Activated B cell treated with CpG ODN at 0.5 μM for 24 hours (primary cell): ENCODE measurements at places on chromosomes 13 and 19.

DNA sequence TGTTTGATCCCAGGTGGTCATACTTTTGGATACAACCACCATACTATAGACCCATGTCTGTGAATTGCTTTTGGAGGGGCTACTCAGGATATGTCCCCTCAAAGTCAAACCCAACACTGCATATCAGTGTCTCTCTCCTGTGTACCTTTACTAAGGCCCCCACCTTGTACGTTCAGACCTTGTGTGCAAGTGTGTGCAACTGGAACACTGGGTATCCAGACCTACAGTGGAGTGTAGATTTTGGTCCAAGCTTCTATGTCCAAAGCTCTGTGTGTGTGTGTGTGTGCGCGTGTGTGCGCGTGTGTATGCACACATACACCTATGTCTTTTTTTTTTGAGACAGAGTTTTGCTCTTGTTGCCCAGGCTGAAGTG, 18.0 kb downstream of the KLK2 start:
- DNase-seq = no peak

DNA sequence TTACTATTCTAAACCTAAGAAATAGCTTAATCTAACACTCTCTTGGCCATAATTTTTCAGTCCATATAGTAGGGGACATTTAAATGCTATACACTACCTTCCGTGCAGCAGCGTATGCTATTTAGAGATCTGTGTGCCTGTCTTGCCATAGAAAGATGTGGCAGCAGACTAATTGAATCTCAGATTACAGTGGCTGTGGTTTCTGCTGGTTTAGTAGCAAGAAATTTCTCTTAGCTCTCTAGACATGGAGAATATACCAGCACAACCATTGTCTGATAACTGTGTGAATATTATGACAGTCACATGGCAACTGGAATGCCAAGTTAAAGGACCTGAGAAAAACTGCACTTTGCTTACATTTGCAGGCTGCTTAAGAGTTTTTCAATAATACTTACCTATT, 672.4 kb upstream of the MIR17HG start:
- no peak for DNase-seq

- DNase-seq = no peak
Observed at GRCh38 chr19:16375157-16375935, 50.7 kb downstream of the KLF2 start.

- no peak for DNase-seq
Observed at GRCh38 chr19:6070720-6071485, 39.4 kb downstream of the RFX2 start.

GRCh38 chr13:77460195-77460594, 75.3 kb upstream of the SCEL start:
- DNase-seq = no peak

DNA sequence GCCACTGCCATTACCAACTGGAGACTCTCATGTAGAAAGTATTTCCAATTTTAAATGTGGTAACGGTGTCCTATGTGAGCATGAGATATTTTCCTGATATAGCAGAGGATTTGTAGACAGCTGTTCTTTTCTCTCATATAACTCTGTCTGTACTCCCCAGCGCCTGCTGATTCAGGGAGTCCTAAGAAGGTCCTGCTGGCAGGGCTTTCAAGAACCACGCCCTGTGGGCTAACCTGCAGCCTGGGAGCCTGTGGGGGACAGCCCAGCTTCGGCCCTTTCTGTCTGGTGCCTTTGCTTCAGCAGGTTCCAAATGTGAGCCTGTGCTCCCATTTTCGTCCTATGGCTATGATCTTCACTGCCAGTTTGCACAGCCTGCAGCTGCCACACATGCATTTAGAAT, 316.8 kb downstream of the ATP8A2 start:
- DNase-seq = no peak

DNA sequence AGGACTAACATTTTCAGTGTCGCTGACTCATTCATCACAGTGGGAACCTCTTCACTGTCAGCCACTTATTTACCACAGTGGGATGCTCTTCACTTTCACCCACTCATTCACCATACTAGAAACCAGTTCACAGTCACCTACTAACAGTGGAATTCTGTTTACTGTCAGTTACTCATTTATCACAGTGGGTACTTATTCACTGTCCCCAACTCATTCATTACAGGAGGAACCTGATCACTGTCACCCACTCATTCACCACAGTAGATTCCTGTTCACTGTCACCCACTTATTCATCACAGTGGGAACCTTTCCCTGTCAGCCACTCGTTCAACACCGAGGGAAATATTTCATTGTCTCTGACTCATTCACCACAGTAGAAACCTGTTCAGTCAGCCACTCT, 10.1 kb upstream of the ZNF85 start:
- DNase-seq = no peak

GRCh38 chr13:21998279-21998990, 327.6 kb downstream of the FGF9 start:
- no peak for DNase-seq

- no peak for DNase-seq
Observed at GRCh38 chr13:28251466-28251865, 113.1 kb downstream of the PAN3 start.

DNA sequence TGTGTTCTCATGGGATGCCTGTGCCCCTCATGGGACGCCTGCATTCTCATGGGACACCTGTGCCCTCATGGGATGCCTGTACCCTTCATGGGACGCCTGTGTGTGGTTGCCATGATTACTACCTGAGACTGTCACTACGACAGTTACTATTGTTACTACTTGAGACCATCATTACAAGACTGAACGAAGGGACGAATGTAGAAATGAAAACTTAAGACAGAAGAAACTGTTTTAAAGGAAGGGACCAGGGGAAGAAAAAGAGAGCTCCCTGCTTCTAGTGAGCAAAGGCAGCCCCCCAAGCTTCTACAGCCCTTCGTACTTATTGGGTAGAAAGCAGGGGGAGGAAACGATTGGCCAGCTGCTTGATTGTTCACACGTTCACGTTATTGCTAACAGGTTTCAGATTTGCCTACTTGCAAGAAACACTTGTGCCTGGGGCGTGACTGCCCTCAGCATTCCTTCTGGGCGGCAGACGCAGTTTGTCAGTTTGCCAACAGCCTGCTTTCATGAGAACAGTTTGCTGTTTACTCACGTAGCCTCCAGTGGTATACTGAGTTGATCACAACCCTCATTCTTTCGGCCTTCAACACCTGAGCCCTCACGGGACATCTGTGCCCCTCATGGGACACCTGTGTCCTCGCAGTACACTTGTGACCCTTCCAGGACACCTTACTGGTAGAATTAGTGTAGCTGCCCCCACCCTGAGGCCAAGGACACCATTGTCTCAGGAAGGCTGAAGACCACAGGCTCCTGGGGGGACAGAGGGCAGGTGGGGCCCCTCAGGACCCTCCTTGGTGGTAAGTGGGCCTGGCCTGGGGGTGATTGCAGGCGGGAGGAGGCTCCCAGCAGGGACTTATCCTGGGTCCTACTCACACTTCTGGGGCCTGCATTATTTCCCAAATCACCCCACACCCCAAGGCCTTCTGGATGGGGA, 2.5 kb upstream of the S1PR4 start:
- DNase-seq = no peak

DNA sequence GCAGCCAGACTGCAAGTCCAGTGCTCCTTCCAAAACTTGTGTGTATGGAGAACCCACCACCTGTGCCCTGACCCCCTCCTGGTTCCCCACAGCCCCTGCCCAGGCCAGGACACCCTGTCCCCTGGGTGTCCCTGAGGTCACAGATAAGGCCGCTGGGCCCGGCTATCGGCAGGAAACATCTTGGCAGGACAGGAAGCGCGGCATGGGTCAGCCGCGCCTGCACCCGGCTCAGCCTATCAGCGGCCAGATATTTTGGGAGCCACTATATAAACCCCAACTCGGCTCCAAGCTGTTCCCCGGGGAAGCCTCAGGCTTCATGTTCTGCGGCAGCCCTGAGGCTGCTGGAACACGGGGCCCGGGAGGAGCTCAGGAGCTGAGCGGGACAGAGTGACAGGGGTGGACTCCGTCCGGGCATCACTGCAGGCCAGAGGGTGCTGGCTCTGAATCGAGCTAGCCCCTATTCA, 60.8 kb downstream of the AP1M1 start:
- DNase-seq = no peak

DNA sequence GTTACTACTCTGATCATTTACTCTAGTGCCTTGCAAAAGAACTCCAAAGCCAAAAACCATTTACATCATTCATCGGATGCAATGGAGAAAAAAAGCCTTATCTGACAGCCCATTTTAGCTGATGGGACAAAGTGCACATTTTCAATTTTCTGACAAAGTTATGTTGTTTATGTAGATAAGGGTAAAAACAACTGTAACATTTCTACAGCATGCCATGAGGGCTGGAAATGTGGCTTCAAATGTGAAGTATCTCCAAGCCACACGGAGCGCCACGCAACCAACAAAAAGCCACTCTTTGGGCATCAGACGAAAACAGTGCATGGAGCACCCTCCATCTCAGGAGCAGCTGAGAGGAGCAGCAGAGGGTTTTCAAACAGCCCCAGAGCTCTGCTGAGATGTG, 364.6 kb upstream of the ZNF507 start:
- no peak for DNase-seq

- DNase-seq = no peak
Observed at GRCh38 chr13:21361706-21362105, 97.4 kb downstream of the ZDHHC20 start.

DNA sequence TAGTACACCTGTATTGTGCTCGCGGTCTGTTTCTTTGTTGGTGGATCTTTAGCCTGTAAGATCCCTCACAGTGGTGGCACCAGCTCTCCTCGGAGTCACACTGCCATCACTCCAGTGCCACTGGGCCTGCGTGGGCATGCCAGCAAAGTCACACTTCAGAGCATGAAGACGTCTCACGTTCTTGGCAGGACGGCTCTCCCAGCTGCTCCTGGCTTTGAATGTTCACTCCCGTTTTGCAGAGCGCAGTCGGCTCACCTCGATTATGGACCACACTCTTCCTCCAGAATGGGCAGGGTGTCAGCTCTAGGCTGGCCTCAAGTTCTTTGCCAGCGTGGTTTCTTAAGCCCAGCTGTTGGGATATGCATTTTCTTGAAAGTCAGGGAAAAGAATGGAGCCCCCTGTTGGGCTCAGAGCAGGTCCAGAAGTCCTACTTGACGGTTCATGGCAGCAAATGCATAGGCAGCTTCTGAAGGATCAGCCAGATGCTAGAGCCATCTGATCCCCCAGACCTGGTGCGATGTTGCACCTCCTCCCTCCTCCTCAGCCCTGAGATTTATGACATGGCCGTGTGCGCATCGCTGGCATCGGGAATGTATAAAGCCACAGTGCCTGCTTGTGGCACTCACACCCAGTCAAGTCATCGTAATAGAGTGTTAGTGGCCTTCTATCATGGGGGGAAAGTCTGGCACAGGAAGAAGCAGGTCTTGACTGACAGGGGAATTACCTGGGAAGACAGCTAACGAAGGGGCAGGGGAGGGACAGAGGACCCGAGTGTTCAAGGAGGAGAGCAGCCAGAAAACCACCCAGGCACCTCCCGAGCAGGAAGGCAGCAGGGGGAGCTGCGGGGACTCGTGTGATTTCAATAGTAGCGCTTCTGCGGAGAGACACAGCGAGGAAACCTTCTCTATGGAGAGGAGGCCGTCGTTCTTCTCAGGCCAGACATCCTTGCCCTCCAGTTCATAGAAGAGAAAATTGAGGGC, 40.2 kb upstream of the NPAS1 start:
- DNase-seq = no peak

DNA sequence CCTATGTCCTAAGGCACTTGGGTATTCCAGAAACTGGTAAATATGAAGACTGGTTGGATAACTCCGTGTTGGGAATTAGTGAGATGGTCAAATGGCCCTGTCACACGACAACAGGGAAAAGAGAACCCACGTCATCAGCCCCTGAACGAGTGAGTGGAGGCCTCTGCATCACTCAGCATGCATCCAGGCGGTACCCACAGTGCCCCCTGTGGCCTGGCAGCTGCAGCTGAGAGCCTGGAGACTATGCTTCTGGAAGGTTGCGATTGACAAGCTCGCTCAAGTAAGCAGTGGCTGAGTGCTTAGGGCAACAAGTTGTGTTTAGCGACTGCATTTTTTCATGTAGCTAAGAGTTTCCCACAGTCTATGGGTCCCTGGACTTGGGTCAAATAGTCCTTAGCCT, 55.9 kb downstream of the COL4A2 start:
- no peak for DNase-seq

GRCh38 chr19:44570984-44571684, 41.7 kb upstream of the CEACAM20 start:
- no peak for DNase-seq

- DNase-seq = no peak
Observed at GRCh38 chr19:22422211-22422610, at the start of gene ZNF98. TSS of gene ZNF98 (minus strand) at chr19:22422346. CDS start at chr19:22422224, 122 bp downstream.

GRCh38 chr19:7637374-7638256, 705 bp downstream of the STXBP2 start:
- no peak for DNase-seq

GRCh38 chr13:98719527-98720250, 32.8 kb downstream of the SLC15A1 start:
- DNase-seq = no peak

DNA sequence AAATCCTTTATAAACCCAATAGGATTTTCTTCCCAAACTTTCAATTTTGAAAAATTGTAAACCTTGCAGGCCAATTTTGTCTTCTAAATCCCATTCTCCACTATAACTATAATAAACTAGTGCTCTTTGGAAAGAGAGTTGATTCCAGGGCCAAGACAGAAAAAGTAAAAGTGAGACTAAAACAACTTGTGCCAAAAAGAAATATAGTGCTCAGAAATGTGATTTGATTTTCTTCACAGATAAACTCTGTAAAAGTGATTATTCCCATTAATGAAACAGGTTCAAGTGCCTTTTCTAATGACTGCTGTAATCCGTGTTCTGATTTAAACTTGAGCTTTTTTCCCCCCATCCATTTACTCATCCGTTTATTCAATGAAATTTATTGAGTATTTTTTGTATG, 1831.1 kb downstream of the SLITRK5 start:
- no peak for DNase-seq

DNA sequence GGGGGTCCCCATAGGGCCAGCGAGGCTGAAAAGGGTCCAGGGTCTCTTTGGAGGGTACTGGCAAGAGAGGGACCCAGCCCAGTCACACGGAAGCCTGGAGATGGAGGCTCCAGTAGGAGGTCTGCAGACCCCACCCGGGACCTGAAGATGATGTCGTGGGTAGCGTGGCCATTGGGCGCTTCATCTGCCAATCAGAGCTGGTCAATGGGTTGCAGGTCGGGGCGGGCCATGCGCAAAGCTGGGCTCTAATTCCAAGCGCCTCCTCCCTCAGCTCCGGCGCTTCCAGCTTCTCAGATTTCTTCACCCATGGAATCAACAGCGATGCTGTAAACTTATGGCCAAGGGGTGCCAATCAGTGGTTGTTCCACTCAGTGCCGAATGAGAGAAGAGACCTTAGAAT, 10.9 kb downstream of the SIGLEC12 start:
- DNase-seq = no peak

- no peak for DNase-seq
Observed at GRCh38 chr19:2694196-2694595, 8.3 kb downstream of the GNG7 start.

- DNase-seq = no peak
Observed at GRCh38 chr13:59672445-59672844, 491.3 kb downstream of the DIAPH3 start.

DNA sequence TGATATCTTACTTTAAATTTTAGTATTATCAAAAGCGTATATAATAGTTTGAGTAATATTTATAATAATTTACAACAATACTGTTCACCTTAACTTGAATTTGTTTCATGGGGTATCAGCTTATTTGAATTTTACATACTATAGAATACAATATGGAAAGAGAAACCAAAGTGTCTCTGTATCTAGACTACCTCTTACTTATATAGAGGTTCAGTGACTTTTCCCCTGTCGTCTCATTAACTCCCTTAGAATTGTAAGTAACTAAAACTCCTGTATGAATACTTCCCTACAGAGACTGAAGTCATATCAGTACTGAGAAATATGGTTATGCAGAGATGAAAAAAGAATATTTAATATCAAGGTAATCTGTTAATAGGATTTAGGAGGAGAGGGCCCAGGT, 26.8 kb downstream of the COG6 start:
- DNase-seq = no peak
